ENCODE measurements at places on chromosomes 7 and 10.

- DNase-seq, result no peak
These were observed 983.3 kb upstream of the C7orf33 start for GRCh38 chr7:147607157-147607800.

DNA sequence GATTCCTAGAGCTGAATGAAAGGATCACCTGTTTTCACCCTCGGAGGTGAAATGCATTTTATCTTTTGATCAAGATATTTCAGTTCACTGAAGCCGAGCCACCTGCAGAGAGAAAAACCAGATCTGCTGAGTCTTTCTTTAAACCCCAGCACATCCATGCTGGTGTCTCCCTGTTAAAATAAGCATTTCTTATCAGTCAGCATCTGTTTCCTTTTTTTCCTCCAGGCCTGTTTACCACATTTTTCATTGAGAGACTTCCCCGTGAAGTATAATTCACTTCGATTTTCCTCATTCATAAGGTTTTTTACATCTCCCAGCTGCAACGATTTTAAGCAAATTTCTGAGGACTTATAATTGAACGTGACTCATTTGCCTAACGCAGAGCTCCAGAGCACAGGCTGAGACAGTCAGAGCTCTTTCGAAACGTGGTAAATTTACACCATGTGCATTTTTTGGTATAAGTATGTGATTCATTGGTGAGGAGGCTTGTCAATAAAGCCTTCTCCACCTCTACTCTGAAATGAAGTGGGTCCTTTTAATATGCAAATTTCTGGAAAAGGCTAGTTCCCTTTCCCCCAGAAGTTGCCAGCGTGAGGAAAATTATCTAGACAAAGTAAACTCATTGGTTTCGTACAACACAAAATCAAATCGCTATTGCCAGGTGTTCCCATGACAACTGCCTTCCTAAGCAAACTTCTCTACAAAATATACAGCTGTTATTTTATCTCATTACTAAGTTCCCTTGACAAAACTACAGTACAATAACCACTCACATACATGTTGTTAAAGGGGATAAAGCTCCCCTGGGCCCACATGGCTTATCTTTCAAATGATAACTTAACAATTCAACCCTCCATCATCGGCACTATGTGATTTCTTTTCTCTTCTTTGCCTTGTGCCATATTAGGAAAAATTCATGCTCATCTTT, 374.8 kb upstream of the AKR1E2 start:
- DNase-seq, result peak; percentile 16

GRCh38 chr10:14556285-14556956, 218.3 kb downstream of the FAM107B start:
- DNase-seq, result no peak

DNA sequence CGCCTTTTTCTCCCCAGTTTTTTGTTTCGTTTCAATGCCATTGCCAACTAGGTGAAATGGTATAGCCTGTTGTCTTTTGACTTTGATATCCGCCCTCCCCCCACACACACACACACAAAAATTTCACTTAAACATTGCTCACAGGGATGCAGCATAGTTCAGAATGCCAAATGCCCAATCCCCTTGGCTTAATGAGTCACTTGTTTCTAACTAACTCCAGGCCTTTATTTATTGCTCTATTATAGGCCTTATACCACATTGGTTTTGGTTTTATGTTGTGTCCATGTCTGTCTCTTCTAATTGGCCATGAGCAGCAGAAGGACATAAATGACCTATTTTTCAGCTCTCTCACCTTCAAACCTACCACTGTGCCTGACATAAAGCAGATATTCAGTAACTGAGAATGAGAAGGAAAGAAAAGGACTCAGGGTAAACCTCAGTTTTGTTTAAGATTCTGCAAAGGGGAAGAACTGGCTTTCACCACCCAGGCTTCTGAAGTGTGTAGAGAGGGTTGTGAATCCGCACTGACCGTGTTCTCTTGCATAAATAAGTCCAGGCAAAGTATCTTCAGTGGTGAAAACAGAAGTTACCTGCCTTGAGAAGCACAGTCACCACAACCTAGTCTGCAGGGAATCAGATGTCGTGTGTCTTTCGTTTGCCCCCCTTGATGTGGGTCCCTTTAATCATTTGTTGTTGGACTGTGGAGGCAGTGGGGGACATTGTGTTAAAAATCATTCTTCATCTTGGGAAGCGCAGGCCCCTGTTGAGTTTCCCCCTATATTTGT, 139.8 kb downstream of the CELF2 start:
- no peak for DNase-seq

DNA sequence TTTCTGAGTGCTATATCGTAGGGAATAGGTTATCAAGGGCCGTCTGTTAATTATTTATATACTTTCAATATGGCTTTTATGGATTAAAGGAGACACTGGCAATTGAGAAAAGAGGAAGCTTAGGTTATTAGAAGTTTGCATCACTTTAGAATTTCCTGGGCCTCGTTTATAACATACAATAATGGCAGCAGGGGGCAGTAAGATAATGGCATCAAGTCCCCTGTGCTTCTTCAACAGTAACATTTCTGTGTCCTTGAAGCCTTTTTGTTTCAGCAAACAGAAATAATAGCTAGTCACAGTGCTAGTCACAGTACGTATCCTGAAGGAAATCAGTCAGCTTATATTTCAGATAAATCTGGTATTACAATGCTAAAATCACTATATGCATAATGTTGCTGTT, 41.9 kb downstream of the SPAM1 start:
- no peak for DNase-seq

GRCh38 chr10:116115036-116115641, 157.9 kb downstream of the GFRA1 start:
- no peak for DNase-seq

- DNase-seq, result no peak
These were observed 113.8 kb upstream of the LANCL2 start for GRCh38 chr7:55251313-55251712.

DNA sequence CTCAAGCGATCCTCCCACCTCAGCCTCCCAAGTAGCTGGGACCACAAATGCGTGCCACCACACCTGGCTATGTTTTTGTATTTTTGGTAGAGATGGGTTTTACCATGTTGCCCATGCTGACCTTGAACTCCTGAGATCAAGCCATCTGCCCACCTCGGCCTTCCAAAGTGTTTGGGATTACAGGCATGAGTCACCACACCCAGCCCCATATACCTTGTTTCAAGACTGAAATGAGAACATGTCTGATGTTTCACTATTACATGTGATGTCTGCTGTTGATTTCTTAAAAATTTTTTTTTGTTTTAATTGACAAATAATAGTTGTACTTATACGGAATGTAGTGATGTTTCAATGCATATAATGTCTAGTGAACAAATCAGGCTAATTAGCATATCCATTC, 14.5 kb downstream of the KLHL7 start:
- no peak for DNase-seq

GRCh38 chr10:47020471-47020870, 109.2 kb downstream of the PTPN20 start:
- DNase-seq, result peak; percentile 78

DNA sequence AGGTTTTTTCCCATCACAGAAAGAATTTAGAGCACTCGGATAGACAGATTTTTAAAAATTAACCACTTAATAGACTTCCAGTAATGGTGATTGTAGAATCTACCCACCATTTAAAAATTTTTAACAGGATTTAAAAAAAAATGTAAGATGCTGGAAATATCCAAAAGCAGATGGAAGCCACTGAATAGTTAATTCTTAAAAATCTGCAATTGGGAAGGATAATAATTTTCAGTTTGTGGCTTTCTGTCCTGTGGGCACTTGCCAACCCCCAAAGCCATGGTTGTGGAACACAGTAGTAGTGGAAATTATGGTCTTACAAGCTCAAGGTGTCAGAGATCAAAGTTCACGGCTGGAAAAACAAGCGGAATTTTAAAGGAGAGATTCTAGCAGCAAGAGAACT, 101.0 kb upstream of the SP4 start:
- no peak for DNase-seq

DNA sequence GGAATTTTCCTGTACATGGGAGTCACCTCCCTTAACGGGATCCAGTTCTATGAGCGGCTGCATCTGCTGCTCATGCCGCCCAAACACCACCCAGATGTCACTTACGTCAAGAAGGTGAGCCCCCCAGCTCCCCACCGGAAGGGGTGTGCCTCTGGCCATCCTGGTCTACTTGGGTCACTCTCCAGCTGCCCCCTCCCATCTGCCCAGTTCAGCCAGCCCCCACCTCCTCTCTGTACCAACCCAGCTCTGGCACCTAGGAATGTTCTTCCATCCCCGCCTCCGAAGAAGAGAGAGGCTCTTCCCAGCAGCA, 5.0 kb downstream of the FASTK start:
- DNase-seq, result no peak

DNA sequence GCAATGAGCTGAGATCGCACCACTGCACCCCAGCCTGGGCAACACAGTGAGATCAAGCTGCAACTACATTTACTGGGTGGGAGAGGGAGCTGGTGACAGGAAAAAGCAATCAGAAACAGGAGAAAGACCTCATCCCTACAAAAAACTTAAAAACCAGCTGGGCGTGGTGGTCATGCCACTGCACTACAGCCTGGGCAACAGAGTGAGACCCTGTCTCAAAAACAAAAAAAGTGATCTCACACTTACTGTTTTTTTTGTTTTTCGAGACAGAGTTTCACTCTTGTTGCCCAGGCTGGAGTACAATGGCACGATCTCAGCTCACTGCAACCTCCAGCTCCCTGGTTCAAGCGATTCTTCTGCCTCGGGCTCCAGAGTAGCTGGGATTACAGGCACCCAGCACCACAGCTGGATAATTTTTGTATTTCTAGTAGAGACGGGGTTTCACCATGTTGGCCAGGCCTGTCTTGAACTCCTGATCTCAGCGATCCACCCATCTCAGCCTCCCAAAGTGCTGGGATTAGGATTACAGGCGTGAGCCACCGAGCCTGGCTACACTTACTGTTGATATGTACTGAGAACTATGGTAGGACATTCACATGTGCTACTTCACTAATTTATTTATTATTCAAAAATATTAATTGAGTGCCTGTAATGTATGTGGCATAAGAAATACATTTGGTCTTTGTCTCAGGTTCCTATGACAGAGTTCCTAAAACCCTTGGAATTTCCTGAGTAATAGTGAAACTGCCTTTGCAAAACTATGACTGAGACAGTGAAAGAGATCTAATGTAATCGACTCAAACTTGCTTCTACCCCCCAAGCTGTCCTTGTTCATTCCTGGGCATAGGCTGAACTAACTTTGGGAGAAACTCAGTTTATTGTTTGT, 27.7 kb upstream of the NRBF2 start:
- no peak for DNase-seq

- DNase-seq, result no peak
These were observed 119.6 kb upstream of the MKX start for GRCh38 chr10:27865221-27865635.

DNA sequence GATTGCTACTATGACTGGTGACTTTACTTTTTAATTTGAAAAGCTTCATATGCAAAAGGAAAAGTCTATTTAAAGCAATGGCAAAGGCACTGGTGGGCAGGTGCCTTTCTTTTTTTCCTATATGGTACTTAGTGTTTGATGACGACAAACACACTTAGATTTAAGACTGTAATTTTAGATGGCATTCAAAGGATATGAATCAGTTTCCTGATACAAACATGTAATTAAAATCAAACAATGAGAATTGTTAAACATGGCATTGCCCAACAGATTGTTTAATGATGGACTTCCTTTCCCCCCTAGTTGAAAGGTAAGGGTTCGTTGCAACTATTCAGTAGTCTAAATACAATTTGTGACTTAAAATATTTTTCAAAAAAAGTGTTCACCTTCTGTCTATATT, 106.5 kb upstream of the SEMA3C start:
- no peak for DNase-seq

GRCh38 chr10:71716426-71716825, 3.2 kb downstream of the C10orf105 start:
- DNase-seq, result no peak

GRCh38 chr10:484925-485661, 204.4 kb downstream of the DIP2C start:
- peak; percentile 29 for DNase-seq

DNA sequence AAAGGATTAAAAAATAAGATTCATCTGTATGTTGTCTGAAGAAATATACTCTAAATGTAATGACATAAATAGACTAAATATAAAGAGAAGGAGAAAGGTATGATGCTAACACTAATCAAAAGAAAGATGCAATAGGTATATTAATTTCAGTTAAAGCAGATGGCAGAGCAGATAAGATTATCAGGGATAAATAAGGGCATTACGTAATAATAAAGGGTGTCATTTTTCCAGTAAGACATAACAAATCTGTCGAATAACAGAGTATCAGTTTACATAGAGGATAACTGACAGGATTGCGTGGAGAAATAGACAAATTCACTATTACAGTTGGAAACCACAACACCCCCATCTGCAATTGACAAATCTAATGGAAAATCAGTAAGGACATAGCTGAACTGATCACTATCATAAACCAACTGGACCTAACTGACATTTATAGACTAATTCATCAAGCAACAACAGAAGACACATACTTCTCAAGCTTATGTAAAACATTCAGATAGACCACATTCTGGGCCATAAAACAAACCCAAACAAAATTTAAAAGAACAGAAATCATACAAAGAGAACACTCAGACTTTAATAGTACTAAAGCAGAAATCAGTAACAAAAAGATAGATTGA, 384.1 kb upstream of the COBL start:
- no peak for DNase-seq

GRCh38 chr10:80580638-80581468, 43.2 kb downstream of the SH2D4B start:
- no peak for DNase-seq

- no peak for DNase-seq
These were observed 73.1 kb upstream of the CAMK2B start for GRCh38 chr7:44398511-44398911.

DNA sequence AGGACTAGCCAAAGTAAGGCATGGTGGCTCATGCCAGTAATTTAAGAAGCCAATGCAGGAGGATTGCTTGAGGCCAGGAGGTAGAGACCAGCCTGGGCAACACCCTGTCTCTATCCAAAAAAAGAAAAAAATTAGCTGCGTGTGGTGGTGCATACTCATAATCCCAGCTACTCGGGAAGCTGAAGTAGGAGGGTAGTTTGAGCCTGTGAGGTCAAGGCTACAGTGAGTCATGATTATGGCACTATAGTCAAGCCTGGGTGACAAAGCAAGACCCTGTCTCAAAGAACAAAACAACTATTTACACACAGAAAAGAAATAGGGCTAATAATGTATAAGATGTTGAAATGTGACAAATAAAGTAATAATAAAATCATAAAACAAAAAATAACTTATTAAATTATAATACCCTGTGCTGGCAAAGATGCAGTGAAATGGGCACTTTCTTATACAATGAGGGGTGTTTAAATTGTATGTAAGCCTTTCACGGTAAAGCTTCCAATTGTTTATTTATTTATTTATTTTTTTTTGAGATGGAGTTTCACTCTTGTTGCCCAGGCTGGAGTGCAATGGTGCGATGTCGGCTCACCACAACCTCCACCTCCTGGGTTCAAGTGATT, 175.2 kb downstream of the TPST1 start:
- no peak for DNase-seq

DNA sequence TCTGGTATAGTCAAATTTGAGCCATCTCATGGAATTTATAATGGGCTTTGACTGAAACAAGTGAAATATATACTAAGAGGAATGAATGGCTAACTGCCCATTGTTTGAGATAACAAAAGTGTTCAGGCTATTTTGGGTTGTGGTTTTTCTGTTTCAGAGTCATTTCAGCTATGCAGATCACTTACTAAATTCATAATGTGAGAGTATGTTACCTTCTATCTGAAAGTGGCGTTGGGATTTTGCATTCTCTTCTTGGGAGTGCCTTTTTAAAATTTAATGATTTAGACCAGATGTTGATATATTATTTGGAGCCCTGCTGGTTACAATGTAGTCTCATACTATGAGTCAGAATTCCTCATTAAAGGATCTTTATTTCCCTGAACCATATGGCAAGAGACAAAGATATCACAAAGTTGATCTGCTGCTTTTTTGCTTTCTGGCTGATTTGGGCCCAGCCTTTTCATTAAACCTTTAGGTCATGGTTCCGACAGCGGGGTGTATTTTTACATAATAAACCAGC, 10.4 kb downstream of the VCL start:
- DNase-seq, result peak; percentile 24

Measured in AG08396 (cell line).